ENCODE measurements at places on chromosomes 3 and 15.

DNA sequence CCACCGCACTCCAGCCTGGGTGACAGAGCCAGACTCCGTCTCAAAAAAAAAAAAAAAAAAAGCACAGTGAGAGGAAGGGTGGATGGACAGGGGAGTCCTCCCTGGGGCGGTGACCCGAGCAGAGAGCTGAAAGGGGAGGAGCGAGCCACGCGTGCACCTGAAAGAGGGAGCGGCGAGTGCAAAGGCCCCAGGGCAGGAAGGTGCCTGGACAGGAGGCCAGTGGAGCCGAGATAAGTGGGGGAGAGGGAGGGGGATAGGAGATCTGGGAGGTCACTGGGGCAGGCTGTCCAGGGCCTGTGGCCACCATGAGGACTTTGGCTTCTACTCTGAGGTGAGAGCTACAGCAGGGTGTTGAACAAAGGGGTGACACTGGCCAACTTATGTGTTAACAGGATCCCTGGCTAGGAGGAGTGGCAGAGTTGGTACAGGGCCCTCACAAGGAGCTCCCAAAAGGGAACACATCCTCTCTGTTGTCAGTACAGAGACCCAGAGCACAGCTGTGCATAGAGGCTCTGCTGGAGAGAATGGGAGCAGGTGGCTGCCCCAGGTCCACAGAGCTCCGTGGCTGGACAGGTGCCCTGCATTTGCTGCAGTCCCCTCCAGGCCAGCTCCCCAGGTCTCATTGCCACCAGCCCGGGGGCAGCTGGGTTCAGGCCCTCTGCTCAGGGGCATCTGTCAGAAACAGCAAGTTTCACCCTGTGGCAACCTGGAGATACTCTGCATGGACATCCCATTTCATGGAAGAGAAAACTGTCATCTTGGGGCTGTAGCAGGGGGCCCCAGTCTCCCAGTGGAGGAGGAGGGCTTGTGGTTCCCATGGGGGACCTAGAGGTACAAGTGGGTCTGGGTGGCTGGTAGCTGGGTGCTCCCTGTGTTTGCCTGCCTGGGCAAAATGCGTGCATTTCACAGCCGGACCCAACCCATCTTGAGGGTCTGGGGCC lies 28.5 kb downstream of the FBLN2 start:
- no peak for DNase-seq

- DNase-seq = no peak
These were observed 243.1 kb downstream of the EPHB1 start for GRCh38 chr3:135038186-135038585.

GRCh38 chr15:29345549-29346525 lies 76.2 kb upstream of the NSMCE3 start:
- peak; percentile 30 for DNase-seq

GRCh38 chr3:59069838-59070237 lies 20.0 kb upstream of the CFAP20DC start:
- DNase-seq = no peak

- no peak for DNase-seq
These were observed 692 bp upstream of the C15orf39 start for GRCh38 chr15:75200765-75201615.

DNA sequence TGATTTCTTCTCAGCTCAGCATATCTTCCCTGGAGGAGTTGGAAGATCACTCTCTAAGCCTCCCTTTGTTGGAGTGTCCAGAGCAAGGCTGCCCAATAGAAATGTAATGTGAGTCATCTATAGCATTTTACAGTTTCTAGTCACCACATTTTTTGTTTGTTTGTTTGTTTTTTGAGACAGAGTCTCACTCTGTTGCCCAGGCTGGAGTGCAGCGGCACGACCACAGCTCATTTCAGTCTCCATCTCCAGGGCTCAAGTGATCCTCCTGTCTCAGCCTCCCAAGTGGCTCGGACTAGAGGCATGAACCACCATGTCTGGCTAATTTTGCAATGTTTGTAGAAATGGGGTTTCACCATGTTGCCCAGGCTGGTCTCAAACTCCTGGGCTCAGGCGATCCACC lies 21.3 kb downstream of the KLHL6 start:
- DNase-seq = no peak

- no peak for DNase-seq
These were observed 77.8 kb downstream of the IL20RB start for GRCh38 chr3:137035631-137036030.

GRCh38 chr15:87387766-87388165 lies 868.8 kb downstream of the NTRK3 start:
- no peak for DNase-seq

DNA sequence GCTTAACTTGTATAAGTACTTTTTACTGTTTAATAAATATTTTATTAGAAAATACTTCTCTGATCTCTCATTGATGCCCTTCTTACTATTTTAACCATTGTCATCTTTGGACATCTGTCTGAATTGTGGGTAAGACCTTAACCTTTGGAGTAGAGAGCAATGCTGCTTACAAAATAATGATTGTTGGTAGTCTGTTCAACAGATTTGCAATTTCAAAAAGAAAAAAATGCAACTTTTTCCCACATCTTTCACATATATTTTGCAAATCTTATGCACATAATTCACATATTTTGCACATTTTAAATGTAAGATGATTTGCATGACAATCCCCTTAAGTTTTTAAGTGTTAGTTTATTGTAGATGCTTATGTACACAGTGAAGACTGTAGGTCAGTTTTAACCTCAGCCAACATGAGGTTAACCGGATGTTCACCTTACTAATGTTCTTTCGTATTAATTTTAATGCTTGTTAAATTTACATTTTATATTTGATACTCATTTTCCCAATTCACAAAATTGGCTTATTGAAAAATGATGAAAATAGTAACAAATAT lies 16.7 kb downstream of the C3orf38 start:
- no peak for DNase-seq

DNA sequence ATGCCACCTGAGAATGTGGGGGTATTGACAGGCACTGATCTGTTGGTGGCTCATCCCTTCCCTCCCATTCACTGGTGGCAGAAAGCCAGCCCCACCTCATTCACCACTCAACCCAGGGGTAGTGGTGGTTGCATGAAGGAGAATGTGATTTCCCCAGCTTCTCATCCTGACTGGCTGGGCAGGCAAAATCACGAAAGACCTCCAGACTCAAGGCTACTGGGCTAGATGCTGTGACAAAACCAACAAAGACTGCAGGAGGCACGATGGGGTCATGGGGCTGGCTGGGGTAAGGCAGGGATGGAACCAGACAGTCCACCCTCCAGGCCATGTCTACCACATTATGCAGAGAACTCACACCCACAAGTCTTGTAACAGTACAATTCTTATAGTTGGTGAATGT lies 33.9 kb downstream of the FSTL1 start:
- DNase-seq = no peak

DNA sequence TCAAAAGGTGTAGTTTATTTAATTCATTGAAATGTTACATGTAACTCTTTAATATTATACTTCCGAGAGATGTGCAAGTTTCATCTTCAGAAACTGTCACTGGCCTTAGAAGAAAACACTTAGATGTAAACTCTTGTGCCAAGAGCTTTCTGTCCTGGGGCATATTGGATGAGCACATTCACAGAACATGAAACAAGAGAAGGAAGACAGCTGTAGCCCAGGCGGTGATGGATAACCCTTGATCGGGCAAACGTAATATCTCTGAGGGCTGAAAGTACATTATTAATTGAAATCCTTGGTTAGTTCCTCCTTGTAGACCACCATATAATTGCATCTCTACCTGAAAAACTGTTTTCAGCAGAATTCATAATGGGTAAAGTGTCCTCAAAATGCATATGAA lies 67.4 kb downstream of the MECOM start:
- no peak for DNase-seq

GRCh38 chr3:32703491-32703972 lies 18.5 kb downstream of the CNOT10 start:
- no peak for DNase-seq

DNA sequence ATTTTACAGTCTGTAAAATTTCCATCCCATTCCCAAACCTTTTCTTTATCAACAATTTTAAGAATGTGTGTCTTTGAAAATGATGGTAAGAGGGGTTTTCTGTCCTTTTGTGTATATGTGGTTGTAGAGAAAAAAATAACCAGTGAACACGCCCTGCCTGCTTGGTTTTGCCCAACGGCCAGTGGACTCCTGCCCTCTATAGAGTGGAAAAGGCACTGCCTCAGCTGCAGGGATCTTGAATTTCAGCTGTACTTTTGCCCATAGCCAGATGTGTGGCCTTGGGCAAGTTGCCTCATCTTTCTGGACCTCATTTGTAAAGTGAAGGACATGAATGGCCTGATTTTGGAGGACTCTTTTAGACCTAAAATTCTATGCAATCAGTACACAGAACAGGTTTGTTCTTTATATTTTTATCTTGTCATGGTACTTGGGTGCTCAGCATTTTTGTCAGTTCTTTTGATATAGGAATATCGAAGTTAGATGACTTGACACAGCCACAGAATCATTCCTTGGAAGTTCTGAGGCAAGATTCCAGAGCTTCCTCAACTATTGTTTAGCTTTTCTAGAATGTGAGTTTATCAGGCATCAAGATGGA lies 81.0 kb downstream of the CLDN11 start:
- DNase-seq = no peak

- DNase-seq = no peak
These were observed 232.5 kb upstream of the POU1F1 start for GRCh38 chr3:87508921-87509320.

DNA sequence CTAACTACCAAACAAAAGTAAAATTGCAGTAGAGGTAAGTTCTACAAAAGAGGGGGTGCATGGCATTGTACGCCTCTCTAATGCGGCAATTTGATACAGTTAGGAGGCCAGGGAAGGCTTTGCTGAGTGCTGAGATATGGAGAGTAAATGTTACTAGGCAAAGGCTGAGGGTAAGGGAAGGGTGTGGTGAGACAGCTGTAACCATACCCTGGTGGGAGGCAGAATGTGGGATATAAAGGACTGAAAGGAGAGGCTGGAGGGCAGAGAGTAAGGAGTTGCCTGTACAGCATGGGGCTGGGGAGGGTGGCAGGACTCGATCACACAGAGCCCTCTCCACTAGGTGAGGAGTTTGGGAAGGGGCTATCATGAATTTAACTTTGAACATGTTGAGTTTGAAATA lies 106.3 kb downstream of the PDCD6IP start:
- DNase-seq = no peak

DNA sequence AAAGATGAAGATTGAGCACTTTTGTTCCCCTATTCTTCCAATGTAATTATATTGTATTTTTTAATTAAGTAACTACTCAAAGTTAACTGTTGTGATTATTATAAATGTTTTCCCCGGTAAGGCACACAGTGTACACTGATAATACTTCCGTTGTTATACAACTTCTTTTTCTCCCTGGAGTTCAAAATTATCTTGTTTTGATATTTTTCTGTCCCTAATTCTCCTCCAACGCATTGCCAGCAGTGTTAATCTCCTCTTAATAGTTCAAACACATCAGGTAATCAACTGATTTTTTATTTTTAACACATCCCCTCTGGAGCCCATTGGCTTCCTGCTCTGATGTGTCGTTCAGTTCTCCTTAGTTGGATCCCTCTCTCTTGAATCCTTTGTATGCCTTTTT lies 32.3 kb upstream of the MFSD1 start:
- no peak for DNase-seq

GRCh38 chr15:31069360-31070000 lies 32.0 kb downstream of the TRPM1 start:
- no peak for DNase-seq

DNA sequence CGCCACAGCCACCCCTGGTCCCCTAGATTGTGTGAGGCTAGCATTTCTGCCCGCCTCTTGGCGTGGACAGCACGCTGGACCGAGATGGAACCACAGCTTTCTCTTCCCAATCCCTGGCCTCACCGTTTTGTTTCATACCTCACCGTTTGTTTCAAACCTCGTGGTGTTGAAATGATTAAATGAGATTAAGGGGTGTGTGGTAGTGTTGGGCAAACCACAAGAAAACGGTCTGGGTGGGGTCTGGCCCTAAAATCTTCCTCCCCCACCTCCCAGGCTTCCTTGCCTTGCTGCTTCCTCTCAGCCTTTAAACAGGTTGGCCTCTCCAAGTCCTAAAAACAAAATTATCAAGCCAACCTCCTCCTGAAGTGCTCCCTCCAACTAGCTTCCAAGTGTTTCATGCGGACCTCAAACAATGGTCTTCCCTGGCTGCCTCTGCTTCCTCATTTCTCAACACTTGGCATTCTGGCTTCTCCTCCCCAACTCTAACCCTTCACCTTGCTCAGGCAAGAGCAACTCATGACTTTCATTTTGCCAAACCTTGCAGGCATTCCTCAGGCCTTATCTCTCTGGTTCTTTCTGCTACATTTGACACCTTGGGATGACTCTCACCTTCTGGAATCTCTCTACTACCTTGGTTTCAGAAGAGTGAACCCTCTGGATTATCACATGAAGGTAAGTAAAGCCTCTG lies 1.4 kb upstream of the ATP13A3 start:
- DNase-seq = no peak

DNA sequence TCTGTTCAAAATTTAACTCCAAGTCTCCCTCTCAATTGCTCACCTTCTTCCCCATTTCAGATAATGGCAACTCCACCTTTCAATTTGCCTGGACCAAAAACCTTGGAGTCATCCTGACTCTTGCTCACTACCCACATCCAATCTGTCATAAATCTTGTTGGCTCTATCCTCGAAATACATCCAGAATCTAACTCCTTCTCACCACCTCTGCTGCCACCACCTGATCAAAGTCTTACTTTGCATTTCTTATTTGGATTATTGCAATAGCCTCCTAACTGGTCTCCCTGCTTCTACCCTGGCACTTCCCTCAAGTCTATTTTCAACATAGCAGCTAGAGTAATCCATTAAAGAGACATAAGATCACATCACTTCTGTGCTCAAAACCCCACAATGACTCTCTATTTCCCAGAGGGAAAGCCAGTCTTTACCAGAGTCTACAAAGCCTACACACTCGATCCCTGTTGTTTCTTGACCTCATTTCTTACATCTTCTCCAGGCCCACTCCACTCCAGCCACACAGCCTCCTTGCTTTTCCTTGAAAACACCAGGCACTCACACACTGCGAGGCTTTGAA lies 86.6 kb downstream of the GPR156 start:
- no peak for DNase-seq

- DNase-seq = no peak
These were observed 10.3 kb downstream of the PFKFB4 start for GRCh38 chr3:48546203-48546829.

DNA sequence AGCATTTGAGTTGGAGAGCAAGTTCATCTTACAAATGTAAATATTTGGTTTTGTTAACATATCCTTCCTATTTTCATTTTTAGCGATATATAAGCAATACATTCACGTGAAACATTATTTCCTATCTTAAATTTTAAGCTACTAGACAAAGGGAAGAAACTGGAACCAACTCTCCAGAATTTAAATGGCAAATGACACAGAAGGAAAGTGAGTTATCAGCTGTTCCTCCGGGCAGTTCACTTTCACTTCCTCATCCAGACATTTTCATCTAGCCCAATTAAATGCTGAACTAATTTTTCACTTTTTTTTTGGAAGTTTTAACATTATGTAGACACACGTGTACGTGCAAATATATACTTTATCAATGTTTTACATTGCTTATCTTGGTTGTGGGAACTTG lies 58.7 kb downstream of the MORC1 start:
- DNase-seq = no peak

DNA sequence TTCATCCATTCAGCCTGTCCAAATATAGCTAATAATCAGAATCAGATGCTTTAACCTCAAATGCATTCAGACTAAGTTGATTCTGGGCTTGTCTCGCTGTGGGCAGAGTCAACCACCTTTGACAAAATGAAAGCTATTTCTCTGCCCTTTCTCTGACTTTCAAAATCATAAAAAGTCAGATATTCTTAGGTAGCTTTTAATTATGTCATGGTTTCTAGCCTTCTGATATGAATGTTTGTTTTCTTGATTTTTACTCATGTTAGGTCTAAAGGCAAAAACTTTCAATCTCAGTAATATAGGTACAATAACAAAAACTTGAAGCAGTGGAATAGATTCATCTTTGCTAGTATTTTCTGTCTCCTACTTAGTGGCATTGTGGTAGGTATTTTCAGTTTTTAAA lies 25.3 kb upstream of the C15orf61 start:
- no peak for DNase-seq
